Heart right ventricle (tissue), 16 donors: ENCODE measurements at places on chromosomes 5 and 9.

- DNase-seq = no peak
Observed at GRCh38 chr5:136051486-136052220, 22.9 kb downstream of the TGFBI start.

DNA sequence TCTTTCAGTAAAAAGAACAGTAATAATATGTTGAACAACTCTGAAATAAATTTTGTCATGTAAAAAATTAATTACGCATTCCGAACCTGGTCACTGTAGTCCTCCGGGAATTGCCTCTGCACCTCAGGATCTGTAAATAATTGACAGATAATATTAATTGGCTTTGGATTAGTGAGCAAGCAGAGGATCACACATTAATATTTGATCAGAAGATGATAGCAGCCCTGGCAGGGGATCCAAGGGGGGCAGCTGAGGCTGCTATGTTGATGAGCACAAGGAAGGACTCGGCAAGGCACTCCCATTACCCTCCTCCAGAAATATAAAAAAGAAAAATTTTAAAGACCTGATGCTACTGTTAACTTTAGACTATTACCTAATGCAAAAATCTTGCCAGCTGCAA lies 137.4 kb downstream of the DENND1A start:
- no peak for DNase-seq

- DNase-seq = no peak
Observed at GRCh38 chr9:124137009-124137943, 120.5 kb upstream of the NEK6 start.

GRCh38 chr9:8637626-8638025 lies 838.0 kb upstream of the DMAC1 start:
- DNase-seq = no peak

- DNase-seq = no peak
Observed at GRCh38 chr5:92769978-92770377, 811.0 kb downstream of the NR2F1-AS1 start.

GRCh38 chr9:112112519-112112918 lies 62.6 kb downstream of the SUSD1 start:
- DNase-seq = no peak

DNA sequence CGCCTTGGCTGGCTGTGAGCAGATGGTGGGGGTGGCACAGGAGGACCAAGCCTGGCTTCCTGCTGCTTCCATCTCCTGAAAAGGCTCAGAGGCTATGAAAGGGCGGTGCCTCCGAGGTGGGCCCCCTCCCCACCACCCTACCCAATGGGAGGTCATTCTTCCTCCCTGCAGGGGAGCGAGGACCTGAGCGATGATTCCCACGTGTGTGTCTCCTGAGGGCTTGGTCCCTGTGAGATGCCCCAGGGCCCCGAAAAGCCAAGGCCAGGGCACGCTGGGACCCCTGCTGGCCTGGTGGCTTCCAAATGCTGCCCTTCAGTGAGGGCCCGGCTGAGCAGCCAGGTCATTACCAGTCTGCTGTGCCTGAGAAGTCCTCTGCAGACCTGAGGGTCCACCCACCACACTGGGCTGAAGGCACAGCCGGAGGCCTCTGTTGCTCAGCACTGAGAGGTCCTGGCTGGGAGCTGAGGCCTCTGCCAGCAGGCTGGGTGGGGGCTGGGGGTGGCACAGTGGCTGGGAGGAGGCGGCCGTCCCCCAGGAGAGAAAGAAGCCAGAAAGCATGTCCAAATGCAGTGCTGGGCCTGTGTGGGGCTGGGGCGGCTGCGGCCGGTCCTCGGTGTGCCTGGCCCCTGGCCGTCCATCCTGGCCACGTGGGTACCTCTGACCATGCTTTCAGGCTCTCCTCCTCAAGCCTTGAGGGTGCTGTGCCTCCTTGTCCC lies 14.0 kb upstream of the SLC6A19 start:
- DNase-seq = no peak

- DNase-seq = no peak
Observed at GRCh38 chr5:42593591-42593990, 163.0 kb upstream of the CCDC152 start.

DNA sequence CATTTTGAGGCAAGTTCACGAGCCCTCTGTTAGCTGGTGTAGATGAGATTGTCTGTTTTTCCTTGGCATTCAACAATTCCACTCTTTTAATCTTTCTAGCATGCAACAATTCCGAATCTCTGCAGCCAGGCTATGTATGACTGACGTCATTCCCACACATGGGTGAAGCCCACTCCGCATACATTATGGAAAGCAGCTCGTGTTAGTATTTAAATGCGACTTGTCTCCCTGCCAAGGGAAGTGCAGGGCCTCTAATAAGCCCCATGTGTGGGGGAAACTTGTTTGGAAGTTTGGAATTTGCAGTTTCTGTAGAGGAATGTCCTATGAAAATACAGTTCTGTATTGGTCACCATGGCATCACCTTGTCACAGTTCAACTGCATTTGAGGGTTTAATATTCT lies 146.0 kb upstream of the FBXL7 start:
- DNase-seq = no peak

GRCh38 chr5:139985290-139985689 lies 57.8 kb downstream of the NRG2 start:
- DNase-seq = no peak

DNA sequence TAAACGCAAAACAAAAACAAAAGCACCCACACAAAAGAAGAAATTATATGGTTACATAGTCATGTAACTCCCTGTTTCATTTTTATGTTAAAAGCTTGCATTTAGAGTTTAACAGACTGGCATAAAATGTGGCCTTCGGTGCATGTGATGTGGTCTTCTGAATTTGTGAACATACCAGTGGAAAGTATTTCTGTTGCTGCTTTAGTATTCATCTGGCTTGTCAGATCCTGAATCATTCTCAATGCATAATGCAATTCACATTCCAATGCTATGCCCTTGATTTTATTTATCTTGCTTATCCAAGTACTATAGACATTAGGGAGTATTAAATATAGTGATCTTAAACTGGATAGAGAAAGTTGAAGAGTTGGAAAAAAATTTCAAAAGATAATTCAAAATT lies 740.2 kb upstream of the ZNF608 start:
- DNase-seq = no peak

GRCh38 chr5:132102944-132103331 lies 29.3 kb downstream of the CSF2 start:
- no peak for DNase-seq

- DNase-seq = no peak
Observed at GRCh38 chr5:91030521-91031401, 352.4 kb downstream of the ARRDC3 start.

GRCh38 chr9:127854184-127854806 lies at the start of gene ENG:
Gene ENG (minus strand): TSS chr9:127854658. CDS start chr9:127854355, 303 bp downstream.
- peak; percentile 90 for DNase-seq

- no peak for DNase-seq
Observed at GRCh38 chr5:113199122-113199905, 222.7 kb downstream of the DCP2 start.

- DNase-seq = no peak
Observed at GRCh38 chr9:127086771-127087170, 35.7 kb downstream of the ANGPTL2 start.

DNA sequence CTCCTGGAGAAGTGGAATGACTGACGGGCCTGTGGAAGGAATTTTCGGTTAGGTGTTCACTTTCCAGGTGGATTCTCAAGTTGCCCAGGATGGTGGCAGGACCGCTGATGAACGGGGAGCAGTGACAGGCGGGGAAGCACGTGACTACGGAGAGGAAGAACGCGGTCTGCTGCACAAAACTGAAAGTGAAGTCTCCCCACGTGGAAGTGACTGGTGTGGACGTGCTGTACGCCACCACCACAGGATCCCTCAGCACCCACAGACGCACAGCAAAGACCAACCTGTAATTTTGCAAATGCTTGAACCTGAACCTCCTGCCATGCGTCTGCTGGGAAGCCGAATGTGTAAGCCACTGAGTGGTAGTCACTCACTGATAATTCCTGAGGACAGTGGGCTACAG lies 51.4 kb downstream of the RNF130 start:
- DNase-seq = no peak

DNA sequence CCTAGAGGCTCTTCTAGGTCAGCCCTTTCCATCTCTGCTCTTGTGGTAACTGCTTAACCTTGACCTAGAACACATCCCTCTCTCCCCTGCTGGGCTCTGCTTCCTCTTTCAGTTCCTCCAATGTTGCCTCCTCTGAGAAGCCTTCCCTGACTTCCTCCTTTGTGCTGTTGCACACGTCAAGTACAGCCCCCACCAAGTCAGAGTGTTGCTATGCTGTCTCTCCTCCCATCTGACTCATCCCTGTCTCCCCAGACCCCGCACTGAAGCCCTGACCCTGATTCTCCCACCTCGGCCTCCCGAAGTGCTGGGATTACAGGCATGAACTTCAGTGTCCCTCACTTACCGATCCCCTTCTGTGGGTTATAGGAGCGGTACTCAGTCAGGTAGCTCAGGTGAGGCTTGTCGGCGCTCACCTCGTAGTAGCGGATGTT lies 10.4 kb upstream of the TRIM14 start:
- no peak for DNase-seq

DNA sequence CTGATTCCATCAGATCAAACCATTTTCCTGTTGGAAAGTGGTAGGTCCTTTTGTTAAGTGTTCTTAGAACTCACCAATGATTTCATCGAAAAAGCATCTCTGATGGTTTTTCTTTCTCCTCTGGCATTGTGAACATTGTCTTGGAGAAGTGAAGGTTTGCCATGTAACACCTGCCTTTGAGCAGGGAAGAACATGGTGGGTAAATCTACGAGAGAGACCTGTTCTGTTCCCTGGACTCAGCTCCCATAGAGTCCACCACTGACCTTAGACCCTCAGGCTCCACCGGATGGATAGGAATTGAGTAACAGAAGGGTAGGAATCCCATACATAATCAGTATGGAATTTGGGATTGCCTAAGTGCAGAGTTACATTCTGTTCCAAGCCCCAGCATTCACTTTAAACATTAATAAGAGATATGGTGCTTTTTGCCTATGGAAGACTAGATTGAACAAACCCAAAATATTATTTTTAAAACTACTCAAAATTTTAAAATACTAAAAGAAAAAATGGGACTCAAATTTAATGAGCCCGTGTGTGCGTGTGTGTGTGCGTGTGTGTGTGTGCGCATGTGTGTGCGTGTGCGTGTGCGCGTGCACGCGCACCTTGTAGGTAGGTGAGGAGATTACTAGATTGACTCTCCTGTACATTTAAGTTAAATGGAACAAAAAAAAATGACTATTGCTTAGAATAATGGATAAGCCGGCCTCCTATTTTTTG lies 92.0 kb downstream of the C9orf152 start:
- DNase-seq = no peak
